ENCODE measurements at places on chromosomes 3 and 15.

GRCh38 chr15:68151277-68151676 lies 53.9 kb downstream of the CALML4 start:
- no peak for DNase-seq

DNA sequence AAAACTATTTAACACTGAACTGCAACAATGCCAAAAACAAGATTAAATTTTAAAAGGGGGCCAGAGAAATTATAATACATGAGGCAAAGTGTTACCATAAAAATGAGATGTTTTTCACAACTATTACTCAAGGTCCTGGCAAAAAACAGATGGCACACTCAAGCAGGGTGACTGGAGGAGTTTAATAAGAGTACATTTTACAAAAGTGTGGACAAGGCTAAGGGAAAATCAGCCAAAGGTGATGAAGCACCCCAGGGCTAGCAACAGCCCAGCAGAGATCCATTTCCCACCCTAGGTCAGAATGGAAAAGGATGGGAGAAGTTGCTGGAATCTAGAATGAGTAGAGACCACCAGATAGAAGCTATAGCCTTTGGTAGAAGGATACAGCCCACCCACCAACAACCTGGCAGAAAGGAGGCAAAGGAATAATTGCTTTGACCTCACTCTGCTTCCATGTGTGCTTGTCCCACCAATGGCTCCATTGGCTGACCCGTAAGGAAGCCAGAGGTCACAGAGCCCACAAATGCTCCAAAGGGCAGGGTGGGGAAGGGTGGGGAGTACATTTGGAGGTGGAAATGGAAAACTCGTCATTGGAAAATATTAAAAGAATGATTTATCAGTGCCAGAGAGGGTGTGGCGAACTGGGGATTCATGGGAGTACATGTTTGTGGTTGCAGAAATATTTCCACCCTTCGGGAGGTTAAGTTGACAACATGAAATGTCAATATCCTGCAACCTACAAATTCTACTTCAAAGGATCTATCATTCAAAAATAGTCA lies 161.0 kb upstream of the UBE2E2 start:
- no peak for DNase-seq

DNA sequence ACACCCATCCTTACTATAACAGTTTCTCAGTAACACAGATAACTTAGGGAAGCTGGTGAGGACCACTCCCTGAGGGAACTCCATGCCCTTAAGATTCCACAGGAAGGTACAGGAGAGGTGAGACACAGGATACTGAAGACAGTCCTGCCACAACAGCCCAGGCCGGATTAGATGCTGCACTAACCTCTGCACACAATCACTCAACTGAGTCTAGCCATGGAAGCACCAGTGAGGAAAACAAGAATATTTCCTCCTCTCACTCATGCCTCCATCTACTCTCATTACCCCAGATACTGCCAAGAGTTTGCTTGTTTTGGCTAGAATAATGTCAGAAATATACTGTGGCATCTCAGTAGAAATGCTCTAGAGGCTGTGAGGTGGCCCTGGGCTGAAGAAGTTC lies 3.7 kb downstream of the ANO10 start:
- no peak for DNase-seq

- no peak for DNase-seq
These were observed 1141.6 kb downstream of the IGSF11 start for GRCh38 chr3:117893001-117893400.

DNA sequence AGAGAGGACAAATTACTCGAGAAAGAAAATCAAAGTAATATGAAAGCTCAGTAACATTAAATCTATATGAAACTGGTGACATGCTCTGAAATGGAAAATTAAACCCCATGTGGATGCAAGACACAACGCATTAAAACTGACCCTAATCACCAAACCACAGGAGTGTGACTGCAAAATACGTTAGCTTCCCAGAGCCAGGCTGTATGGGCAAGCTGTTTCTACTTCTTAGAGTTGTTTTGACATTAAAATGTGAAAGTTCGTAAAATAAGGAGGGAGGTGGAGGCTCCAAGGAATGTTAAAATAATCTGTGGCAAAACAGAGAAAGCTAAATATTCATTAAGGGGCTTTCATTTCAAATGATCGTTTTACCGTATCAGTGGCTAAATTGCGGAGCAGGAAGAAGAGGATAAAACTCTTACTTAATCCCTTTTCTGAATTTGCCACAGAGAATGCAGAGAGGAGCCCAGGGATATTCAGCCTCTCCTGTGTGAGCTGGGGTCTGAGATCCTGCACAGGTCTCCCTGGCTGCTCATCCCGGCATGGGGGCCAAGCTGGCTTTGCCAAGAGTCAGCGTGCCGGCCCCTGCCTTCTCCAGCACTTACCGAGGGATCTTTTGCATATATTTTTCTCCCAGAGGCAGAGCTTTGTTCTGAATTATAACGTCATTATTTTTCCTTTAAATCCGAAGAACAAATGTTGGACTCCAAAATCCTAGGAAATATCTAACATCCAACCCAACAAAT lies 239.8 kb upstream of the THBS1 start:
- no peak for DNase-seq

- DNase-seq = no peak
These were observed 8.5 kb downstream of the ERC2 start for GRCh38 chr3:56459719-56460118.

DNA sequence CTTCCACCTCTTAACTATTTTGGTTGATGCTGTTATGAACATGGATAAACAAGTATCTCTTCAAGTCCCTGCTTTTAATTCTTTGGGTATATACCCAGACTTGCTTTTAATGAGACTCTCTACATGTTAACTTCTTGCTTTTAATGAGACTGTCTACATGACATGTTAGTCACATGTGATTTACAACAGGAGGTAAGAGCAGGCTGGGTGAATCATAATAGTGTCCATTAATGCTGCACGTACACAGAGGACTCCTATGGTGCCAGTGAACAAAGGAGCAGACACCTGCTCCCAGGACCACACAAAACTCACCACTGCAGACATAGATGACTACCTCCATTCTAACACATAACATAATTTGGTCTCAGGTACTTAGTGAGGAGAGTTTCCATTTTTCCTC lies 273.4 kb upstream of the NSMCE3 start:
- DNase-seq = no peak

- DNase-seq = no peak
These were observed 3.5 kb downstream of the PLXND1 start for GRCh38 chr3:129602730-129603560.

DNA sequence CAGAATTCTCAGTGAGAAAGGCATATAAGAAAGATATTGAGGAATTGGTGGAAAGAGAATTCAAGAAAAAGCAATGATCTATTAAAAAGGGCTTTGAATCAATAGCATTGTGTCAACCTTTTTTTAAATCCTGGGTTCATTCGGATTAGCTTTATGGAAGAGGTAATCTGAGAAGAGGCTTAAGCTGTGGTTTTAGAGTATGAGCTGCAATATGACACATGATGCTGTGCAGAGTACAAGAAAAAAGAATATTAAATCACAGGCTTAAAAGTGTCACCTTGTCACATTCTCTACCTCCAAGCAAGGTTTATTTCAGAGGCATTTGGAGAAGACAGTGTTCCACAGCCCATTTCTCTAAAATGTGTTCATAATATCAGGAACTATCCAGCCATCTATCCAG lies 128.9 kb downstream of the RTP4 start:
- no peak for DNase-seq

- DNase-seq = no peak
These were observed 544.6 kb upstream of the LMCD1 start for GRCh38 chr3:7957024-7957423.

DNA sequence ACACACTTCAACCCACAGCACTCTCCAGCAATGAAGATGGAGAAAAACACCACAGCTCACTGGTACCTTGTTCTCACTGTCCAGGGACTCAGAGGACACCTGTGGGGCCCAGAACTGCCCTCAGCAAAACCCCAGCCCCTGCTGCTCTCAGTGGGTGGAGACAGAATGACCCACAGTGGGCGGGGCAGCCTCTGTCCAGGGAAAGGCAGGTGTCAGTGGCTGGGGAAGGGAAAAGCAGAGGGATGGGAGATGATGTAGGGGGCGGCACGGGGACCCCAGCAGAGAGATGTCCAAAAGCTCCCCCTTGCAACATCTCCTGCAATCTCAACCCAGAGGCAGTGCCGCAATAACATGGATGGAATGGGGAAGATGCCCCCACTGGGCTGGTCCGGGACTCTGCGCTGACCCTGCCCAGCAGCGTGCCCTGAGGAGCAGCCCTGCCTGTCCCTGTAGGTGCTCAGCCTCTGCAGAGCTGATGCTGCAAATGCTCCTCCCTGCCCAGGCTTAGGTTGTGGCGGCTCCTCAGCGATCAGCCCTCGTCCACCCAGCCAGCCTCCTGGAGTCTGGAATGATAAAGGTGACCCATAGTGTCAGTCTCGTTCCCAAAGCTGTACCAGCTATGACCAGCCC lies 193.9 kb downstream of the XXYLT1 start:
- DNase-seq = no peak

DNA sequence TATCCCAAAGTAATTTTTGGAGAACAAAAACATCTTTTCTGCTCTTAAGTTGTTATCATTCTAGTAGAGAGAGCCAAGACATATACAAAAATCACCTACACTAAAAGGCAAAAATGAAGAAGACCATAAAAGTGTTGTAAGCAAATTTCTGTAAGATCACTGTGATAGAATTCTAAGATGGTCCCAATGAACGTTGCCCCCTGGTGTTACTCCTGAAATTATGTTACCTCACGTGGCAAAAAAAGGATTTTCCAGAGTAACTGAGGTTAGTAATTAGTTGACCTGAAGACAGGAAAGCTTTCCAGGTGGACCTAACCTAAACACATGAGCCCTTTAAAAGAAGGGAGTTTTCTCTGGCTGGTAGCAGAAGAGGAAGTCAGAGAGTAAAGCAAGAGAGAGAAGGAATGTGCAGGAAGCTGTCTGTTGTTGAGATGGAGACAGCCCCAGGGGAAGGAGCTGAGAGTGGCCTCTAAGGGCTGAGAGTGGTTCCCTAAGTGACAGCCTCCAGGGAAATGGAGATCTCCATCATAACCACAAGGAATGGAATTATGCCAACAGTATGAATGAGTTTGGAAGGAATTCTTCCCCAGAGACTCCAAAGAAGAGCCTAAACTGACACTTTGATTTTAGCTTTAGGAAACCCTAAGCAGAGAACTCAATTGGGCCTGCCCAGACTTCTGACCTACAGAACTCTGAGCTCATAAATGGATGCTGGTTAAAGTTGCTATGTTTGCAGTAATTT lies 205.9 kb downstream of the CD47 start:
- DNase-seq = no peak

DNA sequence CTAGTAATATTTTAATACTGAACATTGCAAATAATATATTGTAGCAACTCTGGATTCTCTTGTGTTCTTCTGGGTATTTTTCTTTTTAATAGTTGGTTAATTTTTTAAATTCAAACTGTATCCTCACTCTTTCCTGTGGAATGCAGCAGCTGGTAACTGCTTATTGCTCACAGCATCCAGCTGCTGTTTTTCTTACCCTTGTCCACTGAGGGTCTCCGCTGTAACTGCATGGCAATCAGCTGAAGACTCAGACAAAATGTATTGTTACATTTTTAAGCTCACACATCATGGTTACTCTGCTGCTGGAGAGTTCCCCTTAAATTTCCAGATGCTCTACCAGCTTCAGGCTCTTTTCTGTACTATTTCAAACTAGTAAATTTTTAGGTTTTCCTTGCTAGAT lies 227.6 kb downstream of the MBNL1 start:
- no peak for DNase-seq

GRCh38 chr3:187223799-187224198 lies 26.5 kb downstream of the RTP1 start:
- no peak for DNase-seq

GRCh38 chr3:148751461-148751860 lies 53.8 kb downstream of the AGTR1 start:
- DNase-seq = no peak

GRCh38 chr15:61794881-61795280 lies 265.4 kb downstream of the VPS13C start:
- no peak for DNase-seq

DNA sequence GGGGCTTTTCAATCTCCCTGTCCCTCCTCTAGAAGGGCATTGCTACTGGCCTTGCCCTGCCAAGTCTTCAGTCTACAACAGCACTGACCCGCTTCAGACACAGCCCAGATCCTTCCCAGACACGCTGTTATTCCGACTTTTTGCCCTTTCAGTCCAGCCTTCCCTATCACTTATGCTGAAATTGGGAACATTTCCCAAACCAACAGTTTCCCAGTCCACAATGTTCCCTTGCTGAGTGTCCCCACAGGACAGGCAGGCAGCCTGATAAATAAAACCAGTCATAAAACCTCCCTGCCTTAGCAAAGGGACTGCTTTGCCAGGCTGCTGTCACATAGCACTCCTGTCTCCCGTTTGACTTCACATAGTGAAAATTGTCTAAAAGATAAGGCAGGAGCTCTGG lies 43.5 kb downstream of the GOLGA6L2 start:
- DNase-seq = no peak

- DNase-seq = no peak
These were observed 58.4 kb upstream of the CDV3 start for GRCh38 chr3:133515127-133515526.

DNA sequence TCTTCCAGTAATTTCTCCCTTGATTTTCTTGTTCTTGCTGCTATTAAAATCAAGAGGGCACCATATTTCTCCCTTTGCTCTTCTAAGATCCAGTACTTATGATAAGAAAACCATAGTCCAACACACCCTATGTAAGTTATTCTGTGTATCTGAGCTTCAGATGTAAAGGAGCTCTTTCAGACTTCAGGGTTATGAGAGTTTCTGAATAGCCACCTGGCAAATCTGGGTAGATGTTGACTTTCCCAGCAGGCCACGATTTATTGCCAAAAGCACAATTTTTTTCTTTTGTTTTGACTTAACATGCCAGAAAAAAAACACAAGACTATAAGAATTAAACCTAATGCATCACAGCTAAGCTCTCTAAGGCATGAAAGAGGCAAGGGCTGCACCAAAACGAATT lies 1045.0 kb downstream of the FHIT start:
- DNase-seq = no peak

DNA sequence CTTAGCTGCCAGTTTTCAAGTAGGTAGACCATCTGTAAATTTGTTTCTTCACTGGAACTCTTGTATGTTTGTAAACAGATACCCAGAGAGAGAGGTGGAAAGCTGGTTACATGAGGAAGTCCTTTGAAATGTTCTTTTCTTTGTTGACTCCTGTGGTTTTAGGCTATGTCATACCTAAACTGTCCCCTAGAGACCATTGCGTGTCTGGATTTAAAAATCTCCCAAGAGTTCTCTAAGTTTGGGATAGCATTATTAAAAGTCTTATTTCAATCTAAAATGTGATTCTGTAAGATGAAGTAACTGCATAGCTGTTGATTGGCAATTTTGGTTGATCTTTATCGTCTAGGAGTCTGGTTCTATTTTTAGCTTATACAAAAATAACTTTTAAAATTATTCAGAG lies 127.2 kb downstream of the GHSR start:
- DNase-seq = no peak

Data from activated T-cell treated with anti-CD3 and anti-CD28 coated beads, Interleukin-2, amount 50 U/mL, for 24 hours (primary cell).